NCI-H460 (cell line): ENCODE measurements at places on chromosomes 2 and 18. TPM values are rescaled to one million over a fixed set of nuclear protein-coding genes. Genes with fewer than 3 reads are reported as not detected.

Gene TMBIM1
- 107 and 124 TPM in 2 replicates for total RNA-seq

Gene DNAH7
- total RNA-seq = 0.20 and 0.92 TPM in 2 replicates

Gene OR6B2
- total RNA-seq = not detected in 2 replicates

Gene MBP
- 99.3 and 115 TPM in 2 replicates for total RNA-seq

Gene ATF2
- 39.3 and 42.5 TPM in 2 replicates for total RNA-seq
